ENCODE measurements at places on chromosomes 11 and 22.

GRCh38 chr11:66004186-66004585, 1.9 kb downstream of the BANF1 start:
- DNase-seq: no peak

GRCh38 chr22:44884968-44885805, 124.6 kb downstream of the PHF21B start:
- no peak for DNase-seq

DNA sequence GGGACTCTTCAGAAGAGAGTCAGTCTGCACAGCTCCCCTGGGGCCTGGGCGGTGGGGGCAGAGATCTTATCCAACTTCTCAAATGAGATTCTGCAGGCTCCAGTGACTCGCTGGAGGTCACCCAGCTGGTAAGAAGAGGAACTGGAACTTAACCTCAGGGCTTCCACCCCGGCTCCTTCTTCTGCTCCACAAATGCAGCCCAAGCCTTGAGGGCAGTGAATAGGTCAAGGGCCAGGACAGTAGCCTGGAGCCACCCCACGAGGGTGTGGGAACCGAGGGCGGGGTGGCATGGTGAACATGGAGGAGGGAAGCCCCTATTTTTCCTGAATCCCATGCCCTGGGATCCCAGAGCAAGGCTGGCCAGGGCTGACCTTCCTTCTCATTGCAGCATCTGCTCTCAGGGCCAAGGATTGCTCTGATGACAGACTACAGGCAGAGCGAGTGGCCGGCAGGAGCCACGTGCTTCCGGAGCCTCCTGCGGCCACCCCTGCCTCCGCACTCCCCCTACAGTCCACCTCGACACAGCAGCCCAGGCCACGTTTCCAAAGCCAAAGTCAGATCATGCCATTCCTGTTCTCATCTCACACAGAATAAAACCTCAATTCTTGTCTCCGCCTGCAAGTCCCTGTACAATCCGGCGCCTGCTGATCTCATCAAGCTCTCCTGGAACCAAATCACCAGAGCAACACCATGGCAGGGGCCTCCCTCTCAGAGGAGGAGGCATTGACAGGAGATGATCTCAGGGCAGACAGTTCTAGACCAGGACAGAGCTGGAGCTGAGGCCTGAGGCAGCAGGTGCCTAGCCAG, 21.1 kb upstream of the UPK3A start:
- peak; percentile 94 for DNase-seq

DNA sequence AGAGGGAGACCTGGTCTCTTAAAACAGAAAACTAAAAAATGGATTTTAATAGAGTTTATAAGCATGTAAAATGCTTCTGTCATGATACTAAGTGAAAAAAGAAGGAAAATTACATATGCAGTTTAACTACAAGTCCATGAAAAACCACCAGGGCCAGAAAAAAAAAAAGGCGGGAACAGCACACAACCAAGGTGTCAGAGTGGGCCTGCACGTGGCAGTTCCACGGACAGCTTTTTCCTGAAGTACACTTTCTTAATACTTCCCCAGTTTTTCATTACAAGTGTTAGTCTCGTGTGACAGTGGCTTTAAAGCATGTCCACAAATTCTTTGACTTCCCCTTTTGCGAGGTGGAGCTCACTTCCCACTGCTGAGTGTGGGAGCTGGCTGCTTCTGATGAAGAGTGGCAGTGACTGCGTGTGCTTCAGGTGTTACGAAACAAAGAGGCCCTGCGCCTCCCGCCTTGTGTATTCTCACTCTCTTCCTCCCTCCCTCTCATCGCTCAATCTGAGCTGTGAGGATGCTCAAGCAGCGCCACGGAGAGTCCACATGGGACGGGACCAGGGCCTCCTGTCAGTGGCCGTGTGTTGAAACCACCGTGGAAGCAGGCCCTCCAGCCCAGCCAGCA, 16.4 kb downstream of the PPM1F start:
- DNase-seq: no peak

DNA sequence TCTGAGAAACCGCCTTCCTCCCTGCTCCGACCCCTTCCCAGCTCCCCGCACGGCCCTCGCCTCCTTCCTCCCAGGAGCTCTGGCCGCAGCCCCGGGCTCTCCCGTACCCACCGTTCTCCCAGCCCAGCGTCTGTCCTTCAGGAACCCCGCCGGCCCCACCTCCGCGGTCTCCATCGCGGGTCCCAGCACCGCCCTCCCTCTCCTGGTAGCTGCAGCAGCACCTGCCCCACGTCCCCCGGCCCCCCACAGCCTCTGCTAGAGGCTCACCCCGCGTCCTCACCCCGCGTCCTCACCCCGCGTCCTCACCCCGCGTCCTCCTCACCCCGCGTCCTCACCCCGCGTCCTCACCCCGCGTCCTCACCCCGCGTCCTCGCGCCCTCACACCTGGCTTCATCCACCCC, 85.9 kb downstream of the WNT7B start:
- DNase-seq: no peak

DNA sequence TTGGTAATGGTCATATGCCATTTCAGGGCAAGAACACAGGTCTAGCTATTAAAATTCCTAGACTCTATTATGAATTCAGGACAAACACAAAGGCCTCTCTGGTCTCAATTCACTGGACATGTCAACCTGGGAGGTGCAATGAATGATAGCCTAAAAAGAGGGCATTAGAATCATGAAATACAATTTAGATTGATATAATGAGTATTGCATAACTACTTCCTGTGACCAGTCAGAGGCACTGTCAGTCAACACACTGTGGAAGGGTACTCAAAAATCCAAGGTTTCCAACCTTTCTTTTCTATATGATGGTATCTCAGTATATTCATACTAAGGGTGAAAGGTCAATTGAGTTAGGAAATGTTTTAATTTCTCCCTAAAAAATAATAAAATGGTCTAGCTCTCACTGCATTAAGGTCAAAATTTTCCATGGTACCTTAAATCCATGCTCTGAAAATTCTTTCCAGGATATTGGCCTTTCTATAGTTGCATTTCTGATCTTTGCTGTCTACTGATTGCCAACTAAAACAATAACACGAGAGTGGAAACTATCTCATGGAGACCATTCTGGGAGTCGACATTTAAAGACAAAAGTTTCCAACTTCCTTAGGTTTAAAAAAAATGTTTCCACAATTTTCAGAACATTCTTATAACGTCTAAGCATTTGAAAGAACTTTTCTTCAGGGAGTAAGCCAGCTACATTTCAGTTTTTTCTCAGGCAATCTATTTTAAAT, 81.7 kb upstream of the APOA1 start:
- no peak for DNase-seq

GRCh38 chr11:460331-461199, 10.5 kb downstream of the PTDSS2 start:
- no peak for DNase-seq

GRCh38 chr11:92601048-92601447, 368.4 kb upstream of the MTNR1B start:
- DNase-seq: no peak

DNA sequence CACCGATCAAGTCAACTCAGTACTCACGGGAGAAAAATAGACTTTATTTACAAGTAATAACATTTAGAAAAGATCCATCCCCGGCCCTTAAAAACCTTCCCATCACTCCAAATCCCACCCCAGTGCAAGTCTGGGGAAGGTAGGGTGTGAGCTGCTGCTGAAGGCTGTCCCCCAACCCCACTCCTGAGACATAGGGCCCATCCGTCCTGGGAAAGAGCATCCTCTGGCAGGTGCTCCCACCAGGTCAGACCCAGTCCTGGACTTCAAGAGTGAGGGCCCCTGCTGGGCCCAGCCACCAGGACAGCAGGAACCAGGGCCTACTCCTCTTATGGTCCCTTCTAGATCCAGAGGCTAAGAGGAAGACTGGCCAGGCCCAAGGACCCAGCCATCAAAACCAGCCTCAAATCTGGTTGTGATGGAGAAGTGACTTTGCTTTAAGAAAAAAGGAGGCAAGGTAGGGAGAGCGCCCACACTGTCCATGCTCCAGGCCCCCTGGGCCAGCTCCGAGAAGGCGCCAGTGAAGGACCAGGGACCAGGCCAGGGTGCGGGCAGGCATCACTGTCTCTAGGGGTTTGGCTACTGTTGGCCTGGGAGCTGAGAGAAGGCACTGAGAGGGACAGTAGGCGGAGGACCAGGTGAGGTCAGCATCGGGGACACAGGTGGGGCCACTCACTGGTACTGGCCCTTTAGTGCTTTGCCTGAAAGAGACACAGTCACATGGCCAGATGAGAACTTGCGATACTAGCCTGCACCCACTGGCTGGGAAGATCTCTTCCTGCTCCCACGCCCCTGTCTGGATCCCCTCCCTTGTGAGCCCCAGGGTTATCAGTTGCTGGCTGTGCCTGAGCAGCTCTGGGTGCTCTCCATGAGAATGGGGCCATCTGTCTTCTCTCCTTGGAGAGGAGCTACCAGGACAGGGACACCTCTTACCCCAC, 4.4 kb downstream of the IL18BP start:
- no peak for DNase-seq

GRCh38 chr11:11709447-11710239, 87.8 kb upstream of the GALNT18 start:
- no peak for DNase-seq

GRCh38 chr11:43582024-43582862, 98.3 kb upstream of the HSD17B12 start:
- peak; percentile 38 for DNase-seq

DNA sequence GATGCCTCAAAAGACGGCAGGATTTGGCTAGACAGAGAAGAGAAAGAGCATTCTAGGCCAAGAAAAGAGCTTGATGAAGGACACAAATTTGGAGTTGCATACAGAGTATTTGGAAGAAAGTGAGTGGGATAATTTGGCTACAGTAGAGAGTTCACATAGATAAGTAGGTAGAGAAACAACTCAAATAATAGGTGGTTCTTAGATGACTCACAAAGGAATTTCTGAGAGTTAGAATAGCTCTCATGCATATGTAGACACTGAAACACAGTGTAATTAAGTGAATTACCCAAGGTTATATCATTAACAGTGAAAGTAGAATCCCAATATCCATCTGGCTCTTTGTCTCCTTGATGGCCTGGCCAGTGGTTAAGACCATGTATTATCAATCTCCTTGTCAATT, 228.6 kb upstream of the DDI1 start:
- DNase-seq: no peak

DNA sequence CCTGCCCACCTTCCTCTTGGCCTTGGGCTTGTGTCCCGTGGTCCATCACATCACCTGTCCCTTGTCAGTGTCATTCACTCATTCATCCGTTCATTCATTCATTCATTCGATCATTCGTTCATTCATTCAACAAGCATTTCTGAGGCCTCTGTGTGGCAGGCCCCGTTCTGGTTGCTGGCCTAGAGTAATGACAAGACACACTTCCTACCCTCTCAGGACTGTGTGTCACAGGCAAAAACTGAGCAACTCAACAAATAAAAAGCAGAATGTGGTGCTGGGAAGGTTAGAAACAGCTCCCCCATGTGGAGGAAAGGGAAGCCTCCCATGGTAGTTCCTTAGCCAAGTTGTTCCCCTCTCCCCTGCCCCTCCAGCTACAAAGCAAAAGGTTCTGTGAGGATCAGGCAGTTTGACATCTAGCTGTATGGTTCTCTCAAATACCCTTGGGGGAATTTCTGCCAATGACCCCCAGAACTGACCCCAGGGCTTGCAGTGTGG, 1.6 kb upstream of the OMP start:
- DNase-seq: peak; percentile 59

DNA sequence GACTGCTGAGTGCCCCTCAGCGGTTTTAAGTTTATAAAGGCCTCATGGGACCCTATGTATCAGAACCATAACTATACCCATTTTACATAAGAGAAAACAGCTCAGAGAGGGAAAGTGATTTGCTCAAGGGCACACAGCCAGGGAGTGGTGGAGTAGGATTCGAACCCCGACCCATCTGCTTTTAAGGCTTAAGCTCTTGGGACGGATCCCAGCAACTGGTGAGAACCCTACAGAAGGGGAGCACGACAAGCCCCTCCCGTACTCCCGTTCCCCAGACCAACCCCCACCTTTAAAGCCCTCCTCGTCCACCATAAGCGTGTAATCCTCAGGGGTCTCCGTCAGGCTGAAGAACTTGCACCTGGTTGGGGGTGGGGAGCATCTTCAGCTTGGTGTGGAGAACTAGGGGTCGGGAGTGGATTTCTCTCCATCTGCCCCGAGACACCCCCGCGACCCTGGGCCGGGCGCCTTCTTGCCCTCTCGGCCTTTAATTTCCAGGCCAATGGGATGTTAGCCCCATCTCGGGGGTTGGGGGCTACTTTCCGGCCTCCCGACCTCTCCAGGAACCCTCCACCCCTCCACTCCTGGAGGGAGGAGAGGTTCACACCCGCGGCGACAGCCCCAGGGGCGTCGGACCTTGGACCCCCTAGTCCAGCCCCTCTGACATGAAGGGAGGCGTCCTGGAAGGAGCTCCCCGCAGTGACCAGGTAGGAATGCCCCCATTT, 725 bp downstream of the CASTOR1 start:
- no peak for DNase-seq

- DNase-seq: no peak
Measured at GRCh38 chr22:41539146-41540005, 4.9 kb downstream of the POLR3H start.

GRCh38 chr11:123838659-123839058, 32.5 kb upstream of the OR6M1 start:
- DNase-seq: no peak

GRCh38 chr11:7673724-7674434, 579 bp upstream of the CYB5R2 start:
- peak; percentile 49 for DNase-seq

Measured in SK-N-SH (cell line).